ENCODE measurements at places on chromosomes 13 and 19.

- no peak for DNase-seq
These were observed 1.0 kb downstream of the EPOR start for GRCh38 chr19:11382898-11383705.

DNA sequence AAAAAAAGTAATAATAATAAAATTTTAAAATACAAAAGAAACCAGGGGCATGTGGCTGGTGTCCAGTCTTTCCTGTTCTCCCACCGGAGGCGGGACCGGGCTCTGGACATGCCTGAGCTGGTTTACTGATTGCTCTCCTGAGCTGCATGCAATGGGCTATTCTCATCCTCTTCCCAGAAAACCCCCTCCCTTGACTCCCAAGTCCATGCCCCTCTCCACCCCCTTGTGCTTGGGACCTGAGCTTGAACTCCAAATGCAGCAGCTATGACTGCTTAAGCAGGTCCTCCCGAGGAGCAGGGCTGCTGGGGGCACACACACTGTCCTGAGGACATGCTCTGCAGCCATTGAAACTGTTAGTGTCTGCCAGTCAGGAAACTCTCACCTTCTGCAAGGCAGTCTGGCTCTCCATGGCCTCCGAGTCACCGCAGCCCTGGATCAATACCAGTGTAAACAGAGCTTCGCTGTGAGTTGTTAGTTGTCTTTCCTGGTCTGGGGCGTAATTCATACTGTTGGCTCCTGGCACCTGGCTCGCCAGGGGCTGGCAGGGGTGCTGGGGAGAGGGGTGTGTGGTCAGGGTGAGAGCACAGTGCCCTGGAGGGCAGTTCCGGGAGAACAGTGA is 41.6 kb upstream of the CHST8 start:
- DNase-seq: no peak

DNA sequence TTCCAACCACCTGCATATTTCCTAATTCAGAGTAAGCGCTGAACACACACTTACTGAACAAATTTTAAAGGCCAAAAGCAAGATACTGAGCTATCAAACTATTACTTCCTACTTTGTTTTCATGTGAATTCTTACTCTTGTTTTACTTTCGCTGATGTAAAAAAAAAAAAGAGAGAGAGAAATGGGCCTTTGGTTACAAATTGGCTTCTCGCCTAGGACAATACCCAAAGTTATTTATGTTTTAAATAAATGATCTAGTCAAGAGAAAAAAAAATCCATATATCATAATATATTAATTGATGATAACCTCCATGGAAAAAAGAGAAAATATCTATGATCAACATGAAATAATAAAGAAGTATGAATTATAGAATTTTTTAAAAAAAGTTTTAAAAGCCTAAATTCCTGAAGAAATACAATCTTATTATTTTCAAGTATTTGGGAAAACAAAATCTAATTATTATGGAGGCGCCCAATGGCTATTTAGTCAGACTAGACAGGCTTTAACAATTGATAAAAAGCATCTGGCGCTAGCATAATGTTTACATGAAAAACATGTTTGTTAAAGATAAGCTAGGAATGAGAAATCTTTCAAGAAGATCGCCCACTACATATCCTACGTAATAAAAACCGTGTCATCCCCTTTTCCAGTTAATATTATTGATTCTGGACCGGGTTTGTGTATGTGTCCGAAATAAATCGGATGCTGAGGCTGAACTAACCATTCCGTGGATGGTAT is 9.0 kb downstream of the COL4A1 start:
- DNase-seq: peak; percentile 48

DNA sequence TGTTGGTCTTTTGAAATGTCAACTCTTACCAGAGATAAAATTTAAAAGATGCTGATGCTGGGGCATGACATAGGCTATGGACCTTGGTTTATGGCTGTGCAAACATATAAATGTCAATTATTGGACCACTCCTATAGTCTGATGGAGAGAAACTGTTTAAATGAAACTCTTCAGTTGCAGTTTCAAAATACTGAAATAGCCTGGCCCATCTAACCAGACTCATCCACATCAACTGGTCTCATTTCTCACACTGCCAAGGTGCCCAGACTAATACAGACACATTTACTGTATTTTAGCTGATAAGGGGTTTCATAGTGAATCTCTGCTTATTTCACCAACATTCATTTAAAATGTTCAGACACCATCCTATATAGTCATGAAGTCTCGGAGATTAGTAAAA is 19.9 kb downstream of the SERPINE3 start:
- DNase-seq: no peak

- DNase-seq: no peak
These were observed 59.6 kb downstream of the GPALPP1 start for GRCh38 chr13:45048890-45049407.

- DNase-seq: no peak
These were observed 9.9 kb upstream of the MKNK2 start for GRCh38 chr19:2060884-2061494.

DNA sequence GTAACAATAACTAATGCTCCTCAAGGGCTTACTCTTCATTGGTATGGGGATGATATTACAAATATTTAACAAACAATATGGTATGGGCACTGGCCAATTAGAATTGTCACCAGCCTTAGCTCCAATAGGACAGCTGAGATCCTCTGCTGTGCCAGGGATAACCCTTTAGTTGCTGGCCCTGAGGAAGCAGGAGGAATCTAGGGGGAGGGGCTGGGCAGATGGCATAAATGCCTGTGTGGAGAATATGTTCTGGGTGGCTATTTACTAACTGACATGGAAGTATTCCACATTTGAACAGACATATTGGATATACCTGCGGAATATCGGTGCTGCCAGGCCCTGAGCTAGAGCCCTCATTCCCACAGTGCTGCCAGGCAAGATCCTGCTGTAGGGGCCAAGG is 16.6 kb upstream of the LRCH1 start:
- no peak for DNase-seq

GRCh38 chr19:14507704-14508542 is 10.3 kb downstream of the DNAJB1 start:
- no peak for DNase-seq

DNA sequence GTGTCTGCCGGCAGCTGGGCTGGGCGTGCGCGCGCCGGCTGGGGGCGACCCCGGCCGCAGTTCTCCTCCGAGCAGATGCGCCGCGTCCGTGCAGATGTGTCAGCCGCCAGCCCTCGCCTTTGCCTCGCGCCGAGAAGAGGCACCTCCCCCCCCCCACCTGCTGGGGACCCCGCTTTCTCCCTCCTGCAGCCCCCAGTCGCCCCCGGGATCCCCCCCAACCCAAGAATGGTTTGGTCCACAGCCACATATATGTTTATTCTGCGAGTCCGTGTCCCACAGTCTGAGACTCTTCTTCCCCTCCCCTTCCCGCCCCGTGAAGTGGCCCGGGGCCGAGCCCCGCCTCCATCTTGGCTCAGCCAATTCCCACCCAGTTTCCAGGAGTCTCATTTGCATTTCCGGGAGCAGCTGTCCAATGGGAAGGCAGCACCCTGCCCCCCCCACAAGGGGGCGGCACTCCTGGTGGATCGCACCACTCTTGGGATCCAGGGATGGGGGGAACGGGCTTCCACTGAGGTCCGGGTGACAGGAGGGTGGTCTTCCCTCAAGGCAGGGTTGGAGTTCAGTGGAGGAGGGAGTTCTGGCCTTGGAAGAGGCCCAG is 8.6 kb downstream of the ISOC2 start:
- DNase-seq: peak; percentile 79

DNA sequence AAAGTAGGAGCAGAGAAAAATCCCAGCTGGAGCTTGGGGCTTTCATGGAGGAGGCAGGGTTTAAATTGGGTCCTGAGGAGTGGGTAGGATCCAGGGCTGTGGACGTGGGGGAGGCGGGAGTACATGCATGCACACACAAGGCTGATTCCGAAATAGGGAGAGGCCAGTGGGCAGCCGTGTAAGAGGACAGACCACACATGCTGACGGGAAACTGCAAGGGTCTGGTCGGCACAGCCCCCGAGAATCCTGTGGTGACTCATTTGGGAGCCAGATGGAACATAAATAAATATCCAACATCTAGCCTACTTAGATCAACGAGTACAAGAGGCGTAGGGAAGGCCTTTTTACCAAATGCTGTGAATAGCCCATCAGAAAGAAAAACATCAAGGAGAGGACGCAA is 216.3 kb upstream of the ZNF507 start:
- peak; percentile 44 for DNase-seq

DNA sequence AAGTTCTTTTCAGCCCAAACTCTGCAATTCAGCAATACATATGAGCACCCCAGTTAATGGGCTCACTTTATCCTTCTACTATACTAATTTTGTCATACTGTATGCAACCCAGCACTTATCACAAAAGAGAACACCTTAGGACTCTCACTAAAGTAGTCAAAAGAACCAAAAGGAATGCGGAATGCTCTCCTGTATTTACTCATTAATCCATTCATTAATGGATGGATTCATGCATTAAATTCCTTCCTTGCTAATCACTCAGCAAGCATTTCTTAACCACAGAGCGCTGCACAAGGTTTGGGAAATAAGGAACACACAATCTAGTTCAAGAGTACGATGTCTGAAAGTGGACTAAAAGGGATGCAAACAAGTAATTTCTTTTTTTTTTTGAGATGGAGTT is 12.8 kb upstream of the DOCK9 start:
- no peak for DNase-seq

GRCh38 chr19:57106722-57107235 is 13.0 kb upstream of the USP29 start:
- no peak for DNase-seq

- no peak for DNase-seq
These were observed 119.8 kb downstream of the ATP11A start for GRCh38 chr13:112809332-112810315.

GRCh38 chr13:110574161-110574560 is 12.6 kb upstream of the RAB20 start:
- no peak for DNase-seq

- DNase-seq: no peak
These were observed 9.2 kb downstream of the NOSIP start for GRCh38 chr19:49570997-49571676.

- DNase-seq: no peak
These were observed 8.2 kb downstream of the TPT1 start for GRCh38 chr13:45332831-45333219.

GRCh38 chr19:51123381-51123800 is 1.3 kb upstream of the SIGLEC9 start:
- DNase-seq: no peak

DNA sequence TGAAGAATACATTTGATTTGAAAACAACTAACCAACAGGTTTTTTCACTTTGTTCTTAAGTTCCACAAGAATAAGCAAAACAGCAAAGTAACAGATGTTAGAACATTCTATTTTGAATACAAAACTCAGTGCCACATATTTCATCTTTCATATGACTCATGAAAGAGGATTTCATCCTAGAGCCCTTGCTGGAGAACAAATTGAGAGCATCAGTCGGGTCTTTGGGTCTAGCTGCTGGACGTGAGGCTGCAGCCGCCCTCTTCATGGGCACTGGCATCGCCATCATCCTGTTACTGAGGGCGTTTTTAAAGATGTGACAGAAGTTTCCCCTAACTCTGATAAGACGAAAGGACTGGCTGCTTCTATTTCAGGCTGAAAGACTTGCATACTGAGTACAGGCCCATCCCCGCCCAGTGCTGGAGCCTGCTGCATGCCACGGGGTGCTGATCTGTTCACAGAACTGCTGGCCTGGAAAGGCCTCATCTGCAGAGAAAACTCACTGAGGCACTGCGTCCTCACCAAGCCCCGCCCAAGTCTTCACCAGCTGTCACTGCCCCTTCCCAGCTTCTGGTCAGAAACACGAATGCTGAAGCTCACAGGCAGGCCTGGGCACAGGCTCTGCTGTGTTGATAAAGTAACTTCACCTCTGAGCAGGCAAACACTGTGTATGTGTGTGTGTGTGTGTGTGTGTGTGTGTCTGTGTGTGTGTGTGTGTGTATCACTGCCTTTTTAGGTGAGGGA is 101.4 kb downstream of the TUBGCP3 start:
- no peak for DNase-seq

DNA sequence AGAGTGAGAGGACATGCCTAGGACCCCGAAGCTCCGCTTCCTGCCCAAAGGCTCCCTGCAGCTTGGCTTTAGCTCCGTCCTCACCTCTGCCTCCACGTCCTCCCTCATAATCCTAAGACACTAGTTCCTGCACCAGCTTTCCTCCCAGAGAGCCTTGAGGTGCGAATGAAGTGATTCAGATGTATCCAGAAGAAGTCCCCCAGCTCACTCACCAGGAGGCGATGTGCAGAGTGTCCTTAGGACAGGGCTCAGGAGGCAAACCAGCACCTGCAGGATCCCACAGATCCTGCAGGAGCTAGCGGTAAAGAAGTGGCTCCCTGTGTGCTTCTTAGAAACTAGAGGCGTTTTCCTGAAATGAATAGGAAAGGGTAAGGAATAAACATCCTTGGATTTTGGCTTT is 109.7 kb downstream of the HSPH1 start:
- no peak for DNase-seq

DNA sequence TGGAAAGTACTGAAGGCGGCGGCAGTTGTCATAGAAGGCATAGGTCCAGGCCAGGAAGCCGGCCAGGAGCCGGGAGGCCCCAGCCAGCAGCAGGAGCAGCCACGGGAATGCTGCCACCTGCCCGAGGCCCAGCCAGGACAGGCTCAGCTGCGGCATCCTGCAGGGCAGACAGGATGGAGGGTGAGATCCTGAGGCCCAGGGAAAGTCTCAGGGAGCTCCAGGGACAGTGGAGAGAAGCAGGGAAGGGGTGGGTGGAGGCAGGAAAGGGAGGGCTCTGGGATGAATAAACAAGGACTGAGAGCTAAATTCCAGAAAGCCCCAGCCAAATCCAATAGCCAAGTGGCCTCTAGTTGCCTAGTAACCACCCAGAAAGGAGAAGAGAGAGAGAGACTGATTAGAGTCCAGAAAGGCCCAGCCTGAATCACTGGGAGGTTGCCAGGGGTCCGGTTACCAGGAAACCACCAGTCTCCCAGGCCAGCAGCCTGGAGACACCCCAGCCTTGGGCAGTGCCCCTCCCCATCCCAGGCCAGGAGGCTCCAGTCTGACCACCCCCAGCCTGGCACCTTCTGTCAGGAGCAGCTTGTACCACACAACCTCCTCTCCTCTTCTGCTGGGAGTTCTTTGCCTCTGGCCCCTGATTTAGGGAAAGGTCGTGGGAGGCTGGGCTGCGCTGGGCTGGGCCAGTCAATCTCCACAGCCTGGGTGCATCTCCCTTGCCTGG is 7.5 kb upstream of the OR10H5 start:
- no peak for DNase-seq

DNA sequence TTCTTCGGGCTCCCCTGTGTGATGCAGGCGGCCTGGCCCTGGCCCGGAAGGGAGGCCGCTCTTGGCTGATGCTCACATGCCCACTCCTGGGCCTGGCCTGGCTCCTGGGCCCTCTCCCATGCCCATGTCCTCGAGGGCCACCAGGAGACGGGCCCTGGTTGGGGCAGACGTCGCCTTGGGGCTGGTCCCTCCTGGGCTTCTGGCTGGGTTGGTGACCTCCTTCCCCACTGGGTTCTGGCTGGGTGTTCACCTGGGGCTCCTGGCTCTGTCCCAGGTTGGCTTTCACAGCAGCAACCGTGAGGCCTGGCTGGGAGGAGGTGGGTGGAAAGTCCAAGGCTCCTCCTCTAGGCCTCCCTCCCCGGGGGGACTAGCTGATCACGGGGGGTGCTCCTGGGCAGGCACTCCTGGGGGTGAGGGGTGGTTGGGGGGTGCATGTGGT is 15.5 kb upstream of the SLC7A10 start:
- no peak for DNase-seq

- no peak for DNase-seq
These were observed 1.0 kb upstream of the HAMP start for GRCh38 chr19:35281303-35281702.
